ENCODE measurements at places on chromosomes 4 and X. TPM values are rescaled to one million over a fixed set of nuclear protein-coding genes. Genes with fewer than 3 reads are reported as not detected.

GATA1 gene
- not detected for total RNA-seq

YIPF7 gene
- total RNA-seq, result not detected

NEUROG2 gene
- total RNA-seq, result 0.03 TPM

CTAG2 gene
- not detected for total RNA-seq

LNX1 gene
- total RNA-seq, result 0.06 TPM

ZRSR2 gene
- 9.1 TPM for total RNA-seq

BANK1 gene
- total RNA-seq, result 0.58 TPM

ATP11C gene
- 11.2 TPM for total RNA-seq

PRDM8 gene
- 0.13 TPM for total RNA-seq

P2RY8 gene
- total RNA-seq, result 0.06 TPM

KLF8 gene
- total RNA-seq, result not detected

LETM1 gene
- total RNA-seq, result 26.1 TPM

UGT2B11 gene
- total RNA-seq, result 0.11 TPM

ARR3 gene
- not detected for total RNA-seq

FHDC1 gene
- 0.93 TPM for total RNA-seq

CACNA1F gene
- not detected for total RNA-seq

ACE2 gene
- total RNA-seq, result not detected

F8A2 gene
- total RNA-seq, result not detected

NRK gene
- total RNA-seq, result not detected

NSD2 gene
- 39.5 TPM for total RNA-seq

SH3D19 gene
- total RNA-seq, result 22.9 TPM

WDR44 gene
- 17.1 TPM for total RNA-seq

PNMA6F gene
- total RNA-seq, result not detected

TEX13B gene
- total RNA-seq, result not detected

ANK2 gene
- total RNA-seq, result 0.68 TPM

TCEAL5 gene
- total RNA-seq, result not detected

PSAPL1 gene
- 0.32 TPM for total RNA-seq

PRSS48 gene
- total RNA-seq, result not detected

RHOH gene
- total RNA-seq, result 0.26 TPM

PNMA6A gene
- total RNA-seq, result 5.4 TPM

TBC1D19 gene
- total RNA-seq, result 4.7 TPM

VCX3A gene
- not detected for total RNA-seq

RTL3 gene
- 0.15 TPM for total RNA-seq

IBSP gene
- total RNA-seq, result not detected

STATH gene
- not detected for total RNA-seq

MAGEB2 gene
- total RNA-seq, result not detected

HPSE gene
- total RNA-seq, result 1.3 TPM

GPC4 gene
- 0.05 TPM for total RNA-seq

NFKB1 gene
- total RNA-seq, result 19.0 TPM

CTPS2 gene
- 10.4 TPM for total RNA-seq

C4orf17 gene
- total RNA-seq, result not detected

ARX gene
- 0.25 TPM for total RNA-seq

GLA gene
- 160 TPM for total RNA-seq

Data from A549 treated with AZD2906 at 1 μM for 4 hours (cell line).